Pulmonary artery endothelial cell (primary cell): ENCODE measurements at places on chromosomes 12 and 14. TPM values are rescaled to one million over a fixed set of nuclear protein-coding genes. Genes with fewer than 3 reads are reported as not detected.

The AKAP6 gene
- 0.18 and 0.26 TPM in 2 replicates for total RNA-seq

The NINJ2 gene
- 0.66 and 1.2 TPM in 2 replicates for total RNA-seq

The MYF5 gene
- not detected in 2 replicates for total RNA-seq

The ACOT4 gene
- 0.46 and 1.5 TPM in 2 replicates for total RNA-seq

The PIANP gene
- not detected in 2 replicates for total RNA-seq
